Stimulated activated CD8-positive, alpha-beta memory T cell treated with anti-CD3 and anti-CD28 coated beads, Interleukin-7, amount 100 ng/mL, for 48 hours (primary cell): ENCODE measurements at places on chromosomes 5 and 9.

GRCh38 chr9:112755675-112756074 lies 5.1 kb downstream of the SNX30 start:
- DNase-seq = no peak

DNA sequence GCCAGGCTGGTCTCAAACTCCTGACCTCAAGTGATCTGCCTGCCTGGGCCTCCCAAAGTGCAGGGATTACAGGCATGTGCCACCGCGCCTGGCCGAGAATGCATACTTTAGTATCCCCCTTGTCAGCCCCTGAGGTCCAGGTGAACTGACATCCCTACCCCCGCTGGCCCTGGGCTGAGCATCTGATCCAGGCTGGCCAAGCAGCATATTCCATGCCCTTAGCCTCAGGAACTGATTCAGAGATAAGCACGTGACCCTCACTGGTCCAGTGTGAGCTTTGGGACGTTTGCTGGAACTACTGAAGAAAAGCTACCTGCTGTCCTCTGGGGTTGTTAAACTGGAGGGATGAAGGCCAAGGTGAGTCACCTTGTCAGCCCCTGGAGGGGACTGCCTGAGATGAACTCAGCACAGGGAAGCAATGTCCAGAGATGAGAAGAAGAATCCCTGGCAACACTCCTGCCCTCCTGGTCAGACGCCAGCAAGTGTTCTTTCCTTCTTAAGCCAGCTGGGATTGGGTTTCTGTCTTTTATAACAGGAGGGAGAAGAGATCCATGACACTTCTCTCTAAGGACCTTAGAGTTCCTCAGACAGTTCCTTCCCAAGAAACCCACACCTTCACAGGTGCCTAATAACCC lies 59.1 kb upstream of the FBXW11 start:
- no peak for DNase-seq

DNA sequence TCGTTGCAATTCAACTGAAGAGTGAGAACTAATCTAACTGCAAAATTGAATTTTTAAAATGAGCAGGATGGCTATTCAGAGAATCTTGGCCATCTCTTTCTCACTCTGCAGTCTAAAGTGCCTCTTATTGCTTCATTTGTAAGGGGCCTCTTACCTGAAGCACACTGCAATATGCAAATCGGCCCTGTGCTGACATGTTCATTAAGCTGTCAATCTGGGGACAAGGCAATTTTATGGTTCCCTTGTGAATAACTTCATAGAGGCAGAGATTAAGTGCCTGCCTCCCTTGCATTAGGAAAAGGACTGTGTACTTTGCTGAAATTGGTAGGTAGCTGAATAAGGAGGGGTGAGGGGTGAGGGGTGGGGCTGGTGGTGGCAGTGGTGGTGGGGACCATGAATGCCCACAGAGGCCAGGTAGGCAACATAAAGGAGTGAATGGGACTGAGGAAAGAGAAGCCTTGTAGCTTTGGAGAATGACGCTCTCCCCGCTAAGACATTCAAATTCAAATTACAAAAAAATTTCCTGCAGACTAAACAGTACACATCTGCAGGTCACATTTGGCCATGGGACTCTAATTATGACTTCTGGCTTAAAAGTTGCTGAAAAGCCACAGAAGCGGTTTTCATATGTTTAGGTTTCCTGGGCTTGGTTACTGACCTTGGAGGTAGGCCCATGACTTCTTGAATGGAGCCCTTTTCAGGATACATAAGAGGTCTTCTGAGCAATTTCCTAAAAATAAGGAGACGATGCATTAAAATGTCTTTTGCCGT lies 25.0 kb downstream of the TNFSF8 start:
- no peak for DNase-seq

- DNase-seq = no peak
These were observed 6.3 kb downstream of the ARL15 start for GRCh38 chr5:54304040-54304439.

DNA sequence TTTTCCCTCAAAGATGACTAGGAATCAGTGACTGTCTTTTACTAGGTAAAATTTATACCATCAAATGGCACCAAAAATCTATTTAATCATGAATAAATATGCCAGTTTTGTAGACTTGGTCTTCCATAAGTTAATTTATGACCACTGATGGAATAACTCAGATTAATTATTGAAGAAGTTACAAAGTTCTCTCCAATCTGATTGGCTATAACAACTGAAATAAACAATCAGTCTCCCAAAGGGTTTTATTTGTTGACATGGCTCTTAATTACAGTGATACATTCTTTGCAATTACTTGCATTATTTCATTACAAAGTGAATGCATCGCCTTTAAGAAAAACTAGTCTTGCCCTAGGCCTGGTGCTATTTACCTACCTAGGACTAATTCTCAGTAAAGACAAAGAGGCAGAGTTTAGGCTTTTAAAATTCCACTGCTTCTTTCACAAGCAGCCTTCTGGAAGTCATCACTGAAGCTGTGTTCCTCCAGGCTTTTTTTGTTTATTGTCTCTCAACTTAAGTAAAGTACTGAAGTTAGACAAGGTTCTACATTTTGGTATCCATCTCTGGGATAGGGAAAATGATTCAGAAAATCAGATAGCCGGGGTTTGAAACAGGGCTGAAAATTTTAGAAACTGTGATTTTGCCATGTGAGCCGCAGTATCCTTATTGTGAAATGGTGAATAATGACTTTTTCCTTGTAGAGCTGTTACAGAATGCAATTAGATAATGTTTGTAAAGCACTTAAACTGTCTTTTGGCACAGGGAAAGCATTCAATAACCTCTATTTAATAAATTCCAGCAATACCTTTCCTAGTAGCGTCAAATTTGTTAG lies 2.5 kb downstream of the STOM start:
- no peak for DNase-seq

DNA sequence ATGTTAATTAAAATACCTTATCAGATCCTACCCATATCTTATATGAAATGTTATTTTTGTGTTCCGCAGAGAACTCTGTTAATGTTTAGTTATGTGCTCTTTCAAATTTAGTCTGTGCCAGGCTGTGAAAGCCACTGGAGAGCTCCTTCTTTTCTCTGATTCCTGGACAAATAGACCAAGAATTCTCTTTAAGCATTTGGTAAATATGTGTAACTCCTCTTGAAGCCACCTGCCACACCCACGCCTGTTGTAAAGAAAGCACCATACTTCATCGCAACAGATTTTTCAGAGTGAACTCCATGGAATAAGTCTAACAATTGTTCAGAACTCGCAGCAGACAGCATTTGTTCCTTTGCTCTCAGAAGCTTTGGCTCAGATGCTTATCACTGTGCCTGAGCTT lies 301.1 kb downstream of the FAM170A start:
- DNase-seq = no peak

- DNase-seq = no peak
These were observed 35.0 kb upstream of the SAP30L start for GRCh38 chr5:154410786-154411185.

GRCh38 chr5:151589878-151590570 lies 1.1 kb downstream of the FAT2 start:
- DNase-seq = no peak

GRCh38 chr9:6055216-6055615 lies 39.8 kb upstream of the RANBP6 start:
- no peak for DNase-seq

- DNase-seq = no peak
These were observed 812.3 kb upstream of the GRAMD2B start for GRCh38 chr5:125610892-125611291.

DNA sequence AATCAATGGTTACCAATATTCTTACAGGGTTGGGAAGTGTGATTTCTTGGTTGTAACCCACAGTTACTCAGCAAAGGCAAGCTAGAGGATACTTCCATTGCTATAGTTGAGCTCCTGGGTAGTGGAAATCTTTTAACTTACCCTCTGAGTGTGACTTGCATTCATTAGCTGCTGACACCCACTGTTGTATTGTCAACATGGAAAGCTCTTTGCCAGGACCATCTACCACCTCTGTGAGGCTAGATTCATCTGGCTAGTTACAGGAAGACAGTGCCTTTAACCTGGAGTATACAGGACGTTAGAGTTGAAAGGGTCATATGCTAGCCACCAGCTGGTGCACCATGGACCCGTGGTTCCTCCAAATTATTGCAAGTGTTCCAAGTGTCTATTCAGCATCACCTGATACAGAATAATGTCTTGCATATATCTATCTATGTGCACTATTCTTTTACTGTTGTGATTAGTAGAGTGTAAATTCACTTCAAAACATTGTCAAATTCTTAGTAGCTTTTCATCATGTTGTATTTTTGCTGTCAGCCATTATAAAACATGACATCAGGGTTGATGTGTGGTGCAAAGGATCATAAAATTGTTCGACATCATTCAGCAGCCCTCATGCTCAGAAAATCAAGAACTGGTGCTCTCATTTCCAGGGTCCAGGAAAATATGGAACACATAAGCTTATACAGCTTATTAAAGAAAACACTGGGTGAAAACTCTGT lies 239.0 kb downstream of the PJA2 start:
- DNase-seq = no peak

- DNase-seq = no peak
These were observed 214.5 kb downstream of the TMEM167A start for GRCh38 chr5:82862711-82863110.

- DNase-seq = no peak
These were observed 310.1 kb downstream of the ADAMTS6 start for GRCh38 chr5:65171645-65172044.

DNA sequence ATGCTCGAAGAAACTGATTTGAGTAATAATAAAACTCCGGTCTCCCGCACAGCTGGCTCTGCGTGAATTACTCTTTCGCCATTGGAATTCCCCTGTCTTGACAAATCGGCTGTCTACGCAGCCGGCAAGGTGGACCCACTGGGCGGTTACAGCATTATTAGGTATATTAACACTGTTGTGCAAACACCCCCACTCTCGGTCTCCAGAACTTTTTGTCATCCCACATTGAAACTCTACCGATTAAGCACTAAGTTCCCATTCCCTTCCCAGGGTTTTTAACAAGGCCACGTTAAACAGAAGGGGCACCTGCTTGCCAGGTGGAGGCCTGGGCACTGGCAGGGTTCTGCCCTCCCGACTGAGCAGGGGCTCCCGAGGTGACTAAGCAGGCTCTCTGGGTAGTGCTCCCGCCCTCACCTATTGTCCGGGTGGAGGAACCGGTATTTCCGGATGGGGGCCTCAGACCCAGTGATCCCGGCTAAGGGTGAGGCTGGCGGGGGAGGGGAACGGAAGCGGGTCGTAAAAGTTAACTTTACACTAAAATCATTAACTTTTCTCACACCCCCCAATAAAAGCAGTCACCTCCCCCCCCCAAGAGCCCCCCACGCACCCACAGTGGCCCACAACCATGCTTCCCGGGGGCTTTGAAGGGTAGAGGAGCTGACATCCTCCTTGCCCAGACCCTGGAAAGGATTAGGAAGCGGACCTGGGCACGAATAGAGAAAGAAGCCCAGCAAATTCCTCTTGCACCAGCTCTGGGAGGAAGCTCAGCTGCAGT lies 53.5 kb upstream of the TJP2 start:
- no peak for DNase-seq

DNA sequence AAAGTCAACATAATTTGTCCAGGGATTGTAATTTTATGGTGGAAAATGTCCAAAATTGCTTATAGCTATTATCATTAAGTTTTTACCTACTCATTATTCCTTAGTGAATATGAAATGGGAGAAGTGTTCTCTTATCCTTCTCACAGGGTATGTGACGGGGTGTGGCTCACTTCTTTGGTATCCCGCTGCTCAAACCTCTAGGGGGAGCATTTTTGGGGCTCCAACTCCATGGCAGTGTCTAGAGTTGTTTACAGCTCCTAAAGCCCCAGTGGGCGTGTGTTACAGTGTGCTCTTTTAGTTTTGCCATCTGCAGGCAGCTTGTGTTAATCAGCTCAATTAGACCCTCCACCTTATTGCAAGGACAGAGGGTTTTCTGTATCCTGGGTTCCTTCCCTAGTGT lies 89.4 kb downstream of the CDKN2A start:
- no peak for DNase-seq

GRCh38 chr5:140176031-140176387 lies 1.0 kb downstream of the CYSTM1 start:
- DNase-seq = no peak

DNA sequence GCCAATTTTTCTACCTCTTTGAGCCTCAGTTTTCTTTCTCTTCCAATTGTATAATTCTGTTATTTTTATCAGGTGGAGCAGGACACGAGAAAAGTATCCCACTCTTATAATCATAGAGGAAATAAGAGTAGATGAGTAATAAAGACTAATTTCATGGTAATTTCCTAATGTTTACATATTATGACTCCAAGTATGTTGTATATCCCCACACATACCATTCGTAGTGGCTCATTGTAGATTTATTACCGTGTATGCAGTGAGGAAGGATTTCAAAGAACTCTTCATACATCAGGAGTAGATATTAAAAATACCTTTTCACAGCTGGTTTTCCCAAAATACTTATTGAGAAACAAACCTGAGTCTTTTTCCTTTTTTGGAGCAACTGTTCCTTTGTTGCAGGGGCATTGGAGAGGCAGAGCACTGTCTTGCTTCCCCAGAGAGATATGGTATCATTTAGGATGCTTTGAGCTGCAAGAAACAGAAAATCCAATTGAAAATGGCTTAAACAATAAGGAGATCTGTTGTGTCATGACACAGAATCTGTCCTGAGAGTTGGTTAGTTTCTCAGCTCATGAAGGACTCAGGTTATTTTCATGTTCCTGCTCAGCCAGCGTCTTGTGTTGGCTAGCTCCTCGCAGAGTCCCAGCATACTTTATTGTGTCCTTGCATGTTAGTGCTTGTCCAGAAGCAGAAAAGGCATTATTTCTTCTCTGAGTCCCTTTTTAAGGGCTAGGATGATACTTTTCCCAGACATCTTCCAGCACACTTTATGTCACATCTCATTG lies 291.2 kb downstream of the ARHGAP26 start:
- no peak for DNase-seq

DNA sequence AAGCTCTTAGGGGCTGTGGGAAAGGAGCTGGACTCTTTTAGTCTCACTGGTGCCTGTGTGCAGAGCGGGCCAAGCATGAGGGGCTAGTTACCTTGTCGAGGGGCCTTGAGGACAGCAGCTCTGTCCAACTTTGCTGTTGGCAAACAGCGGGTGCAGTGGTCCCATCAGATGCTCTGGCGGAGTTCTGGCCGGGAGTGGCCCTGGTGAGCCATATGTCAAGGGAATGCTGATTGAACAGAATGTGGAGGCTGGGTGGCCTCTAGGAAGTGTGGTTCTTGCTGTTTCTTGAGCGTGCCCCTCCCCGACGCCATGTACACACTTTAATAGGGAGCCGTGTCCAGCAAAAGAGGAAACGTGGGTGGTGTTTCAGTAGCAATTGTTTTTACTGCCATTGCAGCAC lies 3.6 kb upstream of the ADAMTS2 start:
- DNase-seq = no peak

DNA sequence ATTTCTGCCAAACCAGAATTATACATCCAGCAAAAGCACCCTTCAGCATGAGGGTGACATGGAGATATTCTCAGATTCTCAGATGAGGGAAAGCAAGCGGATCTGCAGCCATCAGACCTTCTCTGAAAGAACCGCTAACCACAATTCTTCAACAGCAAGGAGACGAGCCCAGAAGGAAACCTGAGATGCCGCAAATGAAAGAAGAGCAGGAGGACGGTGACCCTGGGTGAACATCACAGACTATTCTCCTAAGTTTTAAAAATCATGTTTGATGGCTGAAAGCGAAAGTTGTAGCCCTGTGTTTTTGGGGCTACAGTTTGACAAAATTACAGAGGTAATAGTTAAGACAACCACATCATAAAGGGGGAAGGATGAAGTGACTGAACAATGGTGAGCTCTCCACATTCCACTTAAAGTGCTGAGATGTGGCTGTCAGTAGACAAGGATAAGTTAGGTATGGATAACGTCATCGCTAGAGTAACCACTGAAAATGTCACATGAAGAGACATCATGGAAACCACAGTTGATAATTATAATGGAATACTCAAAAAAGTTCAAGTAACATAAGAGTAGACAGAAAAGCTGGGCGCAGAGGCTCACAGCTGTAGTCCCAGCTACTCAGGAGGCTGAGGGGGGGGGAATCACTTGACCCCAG lies 31.5 kb upstream of the NSMF start:
- no peak for DNase-seq
